Stimulated activated CD4-positive, alpha-beta T cell treated with anti-CD3 and anti-CD28 coated beads, Interleukin-12 subunit alpha, Interleukin-12 subunit beta, amount 100 ng/mL, for 48 hours (primary cell): ENCODE measurements at places on chromosomes 1 and 21.

GRCh38 chr1:58367217-58367616 lies 179.3 kb downstream of the OMA1 start:
- no peak for DNase-seq

GRCh38 chr21:26153758-26154157 lies 16.8 kb downstream of the APP start:
- no peak for DNase-seq

DNA sequence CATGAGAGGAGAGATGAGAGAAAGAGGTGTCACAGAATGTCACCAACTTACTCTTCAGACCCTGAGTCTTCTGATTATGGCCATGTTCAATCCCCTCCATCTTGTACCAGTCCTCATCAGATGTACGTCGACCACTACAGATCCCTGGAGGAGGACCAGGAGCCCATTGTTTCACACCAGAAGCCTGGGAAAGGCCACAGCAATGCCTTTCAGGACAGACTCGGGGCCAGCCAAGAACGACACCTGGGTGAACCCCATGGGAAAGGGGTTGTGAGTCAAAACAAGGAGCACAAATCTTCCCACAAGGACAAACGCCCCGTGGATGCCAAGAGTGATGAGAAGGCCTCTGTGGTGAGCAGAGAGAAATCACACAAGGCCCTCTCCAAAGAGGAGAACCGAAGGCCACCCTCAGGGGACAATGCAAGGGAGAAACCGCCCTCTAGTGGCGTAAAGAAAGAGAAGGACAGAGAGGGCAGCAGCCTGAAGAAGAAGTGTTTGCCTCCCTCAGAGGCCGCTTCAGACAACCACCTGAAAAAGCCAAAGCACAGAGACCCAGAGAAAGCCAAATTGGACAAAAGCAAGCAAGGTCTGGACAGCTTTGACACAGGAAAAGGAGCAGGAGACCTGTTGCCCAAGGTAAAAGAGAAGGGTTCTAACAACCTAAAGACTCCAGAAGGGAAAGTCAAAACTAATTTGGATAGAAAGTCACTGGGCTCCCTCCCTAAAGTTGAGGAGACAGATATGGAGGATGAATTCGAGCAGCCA lies 8.0 kb downstream of the ELOA start:
- DNase-seq = peak; percentile 24

DNA sequence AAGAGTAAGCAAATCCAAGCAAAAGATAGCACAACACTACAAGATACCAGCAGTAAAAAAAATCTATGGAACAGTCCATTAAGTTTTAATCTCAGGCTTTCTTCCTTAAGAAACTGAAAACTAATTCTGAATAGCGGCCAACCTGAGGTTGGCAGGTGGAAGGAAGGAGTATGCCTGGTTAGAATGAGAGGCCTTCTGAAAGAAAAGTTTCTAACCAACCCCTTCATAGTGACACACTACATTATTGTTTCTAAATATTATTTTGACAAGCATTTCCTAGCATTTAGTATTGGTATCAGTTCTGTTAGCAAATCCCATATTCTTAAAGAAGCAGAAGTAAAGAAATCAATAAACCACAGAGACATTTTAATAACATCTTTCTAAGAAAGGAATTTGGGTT lies 205.7 kb upstream of the PTBP2 start:
- DNase-seq = no peak

DNA sequence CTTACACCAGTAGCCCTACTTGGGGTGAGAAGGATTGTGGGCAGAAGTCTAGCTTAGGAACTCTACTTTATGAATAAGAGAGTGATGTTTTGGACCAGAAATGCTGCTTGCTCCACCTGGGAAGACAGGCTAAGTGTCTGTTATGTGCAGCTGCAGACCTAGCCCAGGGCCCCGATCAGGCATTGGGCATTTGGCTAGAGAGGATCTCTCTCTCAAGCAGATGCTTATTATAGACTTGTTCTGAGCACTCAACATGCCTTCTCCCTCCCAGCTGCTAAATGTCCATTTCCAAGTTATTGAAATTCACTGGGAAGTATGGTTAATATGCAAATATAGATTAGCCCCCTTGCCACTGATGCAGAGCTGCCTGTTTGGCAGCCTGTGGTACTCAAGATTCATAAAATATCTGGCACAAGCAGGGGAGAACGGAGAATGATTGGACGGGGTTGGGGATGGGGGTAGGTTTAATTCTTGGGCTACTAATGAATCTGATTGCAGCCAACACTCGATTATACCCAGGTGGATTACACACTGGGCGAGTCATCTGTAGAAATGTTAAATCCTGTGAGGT lies 115.9 kb downstream of the KCND3 start:
- no peak for DNase-seq

GRCh38 chr21:42480736-42481135 lies 15.3 kb downstream of the RSPH1 start:
- no peak for DNase-seq

DNA sequence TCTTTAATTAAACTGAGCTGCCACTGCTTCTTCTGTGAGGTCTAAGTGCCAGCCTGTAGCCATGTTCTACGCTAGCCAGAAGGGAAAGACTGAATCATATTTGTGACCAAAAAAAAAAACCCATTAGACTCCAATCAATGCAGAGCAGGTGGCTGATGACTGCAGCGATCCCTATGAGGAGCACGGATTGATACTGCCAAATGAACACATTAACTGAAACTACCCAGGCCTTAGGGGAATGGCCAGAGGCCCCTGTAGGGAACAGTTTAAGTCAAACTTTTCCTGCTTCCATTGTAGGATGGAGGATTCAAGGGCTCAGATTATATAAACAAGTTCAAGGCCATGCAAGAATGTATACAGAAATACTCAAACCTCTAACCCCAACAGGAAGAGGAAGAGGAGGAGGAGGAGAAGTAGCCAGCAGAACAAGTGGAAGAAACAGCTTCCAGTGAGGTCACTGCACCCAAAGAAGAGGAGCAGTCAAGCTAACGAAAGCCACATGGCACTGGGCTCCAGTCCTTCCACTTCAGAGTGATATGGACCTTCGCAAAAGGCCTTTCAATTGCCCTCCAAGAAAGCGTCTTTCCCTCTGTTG lies 328.3 kb downstream of the SMYD3 start:
- no peak for DNase-seq

GRCh38 chr1:60791226-60791625 lies 291.1 kb upstream of the NFIA start:
- DNase-seq = no peak
